ENCODE measurements at places on chromosomes 6 and 20. TPM values are rescaled to one million over a fixed set of nuclear protein-coding genes. Genes with fewer than 3 reads are reported as not detected.

DNA sequence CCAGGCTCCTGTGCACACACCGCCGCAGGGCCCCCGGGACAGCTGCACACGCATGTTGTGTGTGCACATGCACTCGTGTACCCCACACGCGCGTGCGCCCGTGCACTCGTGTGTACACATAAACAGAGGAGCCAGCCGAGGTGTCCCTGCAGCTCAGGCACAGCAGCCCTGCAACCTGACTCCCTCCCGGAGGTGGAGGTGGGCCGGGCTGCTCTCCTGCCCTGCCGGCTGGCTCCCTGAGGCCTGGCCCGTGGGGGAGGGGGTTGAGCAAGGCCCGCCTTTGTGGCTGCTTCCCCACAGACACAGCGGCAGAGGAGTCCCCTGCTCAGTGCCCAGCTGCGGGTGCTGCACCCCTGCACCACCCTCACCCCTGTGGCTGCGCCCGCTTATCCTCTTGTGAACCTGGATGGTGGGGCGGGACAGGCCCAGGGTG is 624 bp downstream of the RBBP8NL start:
- DNase-seq: no peak

AARS2 gene
- 10.0 TPM for total RNA-seq

ADGRB3 gene
- total RNA-seq: 0.96 TPM

UBE2C gene
- total RNA-seq: 0.75 TPM

EPHA7 gene
- total RNA-seq: 2.0 TPM

DNA sequence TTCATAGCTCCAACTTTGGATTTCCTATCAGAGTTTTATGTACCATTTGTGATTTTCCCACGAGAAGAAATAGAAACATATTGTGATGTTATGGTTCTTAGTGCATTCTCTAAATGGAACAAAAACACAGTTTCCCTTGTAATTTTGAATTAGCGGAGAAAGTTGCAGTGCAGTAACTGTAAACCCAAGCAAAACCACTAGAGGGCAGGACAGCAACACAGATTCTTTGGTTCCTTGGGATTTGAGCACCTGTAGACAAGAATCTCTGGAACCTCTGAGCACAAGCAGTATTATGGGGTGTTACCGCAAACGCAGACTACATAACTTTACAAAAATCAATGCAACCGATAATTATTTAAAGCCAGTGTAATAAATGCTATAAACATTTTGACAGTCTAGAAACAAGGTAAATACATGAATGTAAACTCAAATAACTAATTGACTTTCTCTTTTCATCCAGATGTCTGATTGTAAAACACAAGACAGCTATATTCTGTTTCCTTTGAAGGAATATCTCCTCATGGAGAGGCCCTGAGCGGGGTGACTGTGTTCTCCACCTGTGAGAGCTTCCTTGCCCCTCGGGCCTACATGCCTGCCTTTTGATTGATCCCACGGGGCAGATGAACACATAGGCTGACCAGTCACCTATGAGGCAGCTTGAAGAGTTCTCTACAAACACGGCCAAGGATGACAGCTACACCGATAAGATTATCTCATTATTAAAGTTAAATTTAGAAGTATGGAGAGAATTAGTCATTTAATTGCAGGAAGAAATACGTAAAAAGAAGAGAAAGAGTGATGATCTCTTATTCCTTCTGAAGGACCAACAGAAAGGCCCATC is 67.5 kb upstream of the COL21A1 start:
- DNase-seq: no peak

ANGPT4 gene
- total RNA-seq: 0.95 TPM

CST7 gene
- total RNA-seq: 0.48 TPM

GRCh38 chr6:106477146-106477545 is 116.6 kb downstream of the CRYBG1 start:
- no peak for DNase-seq

ARHGAP40 gene
- not detected for total RNA-seq

DNA sequence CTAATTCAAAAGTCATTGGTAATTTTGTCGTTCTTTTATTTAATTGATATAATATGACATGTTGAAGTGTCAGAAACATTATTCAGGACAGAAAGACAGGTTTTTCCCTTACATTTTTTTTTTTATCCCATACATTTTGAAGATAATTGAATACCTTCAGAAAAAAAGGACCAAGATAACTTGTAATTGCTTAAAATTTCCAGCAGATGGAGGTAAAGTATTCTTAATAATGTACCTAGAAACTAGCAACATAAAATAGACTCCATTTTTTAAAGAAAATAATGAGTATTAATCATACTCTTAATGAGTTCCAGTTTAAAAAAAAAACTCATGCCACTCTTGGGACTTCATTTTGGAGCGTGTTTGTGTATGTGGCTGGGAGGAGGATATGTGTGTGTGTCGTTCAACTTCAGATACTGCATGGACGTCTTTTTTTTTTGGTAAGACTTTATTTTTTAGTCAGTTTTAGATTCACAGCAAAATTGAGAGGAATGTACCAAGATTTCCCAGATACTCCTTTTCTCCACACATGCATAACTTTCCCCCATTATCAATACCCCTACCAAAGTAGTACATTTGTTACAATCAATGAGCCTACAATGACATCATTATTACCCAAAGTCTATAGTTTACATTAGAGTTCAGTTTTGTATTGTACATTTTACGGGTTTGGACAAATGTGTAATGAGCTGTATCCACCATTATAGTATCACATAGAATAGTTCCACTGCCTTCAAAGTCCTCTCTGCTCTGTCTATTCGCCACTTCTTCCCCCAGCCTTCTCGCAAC is 79.4 kb downstream of the ROS1 start:
- DNase-seq: no peak

DNA sequence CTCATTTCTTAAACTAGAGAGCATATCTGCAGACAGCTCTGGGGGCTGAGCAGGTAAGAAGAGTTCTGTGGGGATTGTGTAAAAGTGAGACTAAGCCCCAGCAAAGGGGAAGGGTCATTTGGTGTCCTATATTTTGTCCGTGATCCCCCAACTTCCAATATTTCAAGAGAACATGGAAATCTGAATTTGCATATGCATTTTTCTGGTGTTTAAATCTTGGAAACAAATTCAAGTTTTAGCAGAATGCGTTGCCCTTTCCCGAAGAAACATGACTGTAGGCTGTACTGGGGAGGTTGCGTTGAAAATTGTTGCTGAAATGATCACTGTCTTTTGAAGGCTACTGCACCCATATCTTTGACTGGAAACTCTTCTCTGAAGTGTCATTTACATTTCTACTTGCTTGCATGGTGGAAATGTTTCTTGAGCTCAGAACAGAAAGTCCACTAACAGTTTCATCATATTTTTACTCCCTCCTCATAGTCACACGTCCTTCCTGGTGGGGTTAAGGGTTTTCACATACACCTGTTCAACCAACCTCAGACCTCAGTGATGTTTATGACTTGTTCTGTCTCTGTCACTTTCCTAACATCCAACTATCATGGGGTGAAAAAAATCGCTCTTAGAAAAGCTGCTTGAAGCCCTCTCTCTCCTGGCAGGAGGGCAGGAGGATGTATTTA is 140.3 kb downstream of the BCAS1 start:
- no peak for DNase-seq

PRICKLE4 gene
- total RNA-seq: 3.7 TPM

GRCh38 chr6:45586216-45587171 is 208.8 kb upstream of the SUPT3H start:
- DNase-seq: no peak

DNA sequence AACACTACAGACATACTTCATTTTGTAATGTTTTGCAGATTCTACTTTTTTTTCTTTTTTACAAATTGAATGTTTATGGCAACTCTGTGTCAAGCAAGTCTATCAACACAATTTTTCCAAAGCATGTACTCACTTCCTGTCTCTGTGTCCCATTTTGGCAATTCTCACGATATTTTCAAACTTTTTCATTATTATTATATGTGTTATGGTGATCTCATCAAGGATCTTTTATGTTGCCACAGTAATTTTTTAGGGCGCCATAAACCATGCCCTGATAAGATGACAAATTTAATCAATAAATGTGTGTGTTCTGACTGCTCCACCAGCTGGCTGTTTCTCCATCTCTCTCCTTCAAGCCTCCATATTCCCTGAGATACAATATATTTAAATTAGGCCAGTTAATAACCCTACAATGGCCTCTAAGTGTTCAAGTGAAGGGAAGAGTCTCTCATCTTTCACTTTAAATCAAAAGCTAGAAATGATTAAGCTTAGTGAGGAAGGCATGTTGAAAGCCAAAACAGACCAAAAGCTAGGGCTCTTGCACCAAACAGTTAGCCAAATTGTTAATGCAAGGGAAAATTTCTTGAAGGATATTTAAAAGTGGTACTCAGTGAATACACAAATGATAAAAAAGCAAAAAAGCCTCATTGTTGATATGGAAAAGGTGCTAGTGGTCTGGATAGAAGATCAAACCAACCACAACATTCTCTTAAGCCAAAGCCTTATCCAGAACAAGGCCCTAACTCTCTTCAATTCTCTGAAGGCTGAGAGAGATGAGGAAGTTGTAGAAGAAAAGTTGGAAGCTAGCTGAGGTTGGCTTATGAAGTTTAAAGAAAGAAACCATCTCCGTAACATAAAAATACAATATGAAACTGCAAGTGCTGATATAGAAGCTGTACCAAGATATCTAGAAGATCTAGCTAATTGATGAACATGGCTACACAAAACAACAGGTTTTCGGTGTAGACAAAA is 194.4 kb upstream of the TAB2 start:
- DNase-seq: no peak
